ENCODE measurements at places on chromosomes 2 and 18.

DNA sequence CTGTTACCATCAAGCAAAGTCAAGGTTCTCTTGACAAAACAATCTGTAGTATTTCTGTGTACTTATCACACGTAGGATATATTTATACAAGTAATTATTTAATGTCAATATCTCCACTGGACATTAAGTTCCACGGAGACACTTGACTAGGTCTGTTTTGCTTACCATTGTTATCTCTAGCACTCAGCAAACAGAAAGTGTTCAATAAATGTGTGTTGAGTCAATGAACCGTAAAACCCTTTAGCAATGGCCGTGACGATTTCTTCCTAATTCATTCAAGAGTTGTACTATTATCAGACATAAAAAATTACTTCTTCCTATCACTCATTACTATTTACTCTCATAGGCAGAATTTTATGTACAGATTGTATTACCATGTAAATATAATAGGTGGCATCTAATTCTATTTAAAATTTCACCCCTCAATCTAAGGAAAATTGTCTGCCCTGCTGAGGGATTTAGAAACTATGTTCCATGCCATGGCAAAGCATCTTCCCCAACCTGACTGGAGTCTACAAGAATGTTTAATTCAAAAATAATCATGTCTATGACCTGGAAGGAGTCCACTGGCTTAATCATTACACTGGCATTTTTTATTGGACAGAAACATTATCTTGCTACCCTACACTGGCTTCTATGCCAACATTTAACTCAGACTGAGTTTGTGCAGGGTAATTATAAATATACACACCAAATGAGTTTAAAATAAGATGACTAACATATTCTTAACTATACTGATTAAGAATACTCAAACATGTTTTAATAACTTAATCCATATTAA, 301.9 kb downstream of the ZEB2 start:
- DNase-seq: no peak

DNA sequence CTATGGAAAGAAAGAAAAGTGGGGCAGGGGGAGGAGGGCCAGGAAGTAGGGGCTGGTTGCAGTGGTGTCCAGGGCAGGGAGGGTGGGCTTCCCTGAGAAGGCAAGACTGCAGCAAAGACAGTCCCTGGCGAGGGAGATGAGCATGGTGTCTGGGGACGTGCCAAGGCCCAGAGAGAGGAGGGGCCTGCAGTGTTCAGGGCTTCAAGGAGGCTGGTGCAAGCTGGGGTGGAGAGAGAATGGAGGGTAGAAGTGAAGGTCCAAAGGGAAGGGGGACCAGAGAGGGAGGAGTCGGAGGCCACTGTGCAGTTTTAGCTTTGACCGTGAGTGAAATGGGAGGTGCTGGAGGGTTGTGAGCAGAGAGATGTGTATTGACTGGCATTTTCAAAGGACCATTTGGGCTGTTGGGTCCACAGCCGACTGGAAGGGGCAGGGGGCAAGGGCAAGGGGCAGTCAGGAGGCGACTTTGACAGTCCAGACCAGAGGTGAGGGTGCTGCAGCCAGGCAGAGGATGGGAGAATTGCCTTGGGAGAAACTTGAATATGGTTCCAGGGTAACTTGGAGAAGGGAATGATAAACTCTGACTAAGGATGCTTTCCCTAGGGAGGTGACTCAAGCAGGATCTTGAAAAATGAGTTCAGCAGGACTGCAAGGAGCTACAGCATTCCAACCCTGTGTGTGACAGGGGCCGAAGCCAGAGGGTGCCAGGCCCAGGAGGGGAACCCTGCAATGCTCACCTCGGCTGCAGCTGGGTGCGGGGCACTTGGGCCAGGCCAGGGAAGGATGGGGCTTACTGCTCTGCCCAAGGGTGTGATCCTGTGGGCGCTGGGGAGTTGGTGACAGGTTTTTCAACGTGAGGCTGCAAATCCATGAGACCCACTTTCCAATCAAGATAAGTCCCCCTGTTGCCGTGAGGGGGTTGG, 177.1 kb upstream of the HAAO start:
- no peak for DNase-seq

- peak; percentile 44 for DNase-seq
Measured at GRCh38 chr2:10042301-10043161, 819 bp upstream of the KLF11 start.

DNA sequence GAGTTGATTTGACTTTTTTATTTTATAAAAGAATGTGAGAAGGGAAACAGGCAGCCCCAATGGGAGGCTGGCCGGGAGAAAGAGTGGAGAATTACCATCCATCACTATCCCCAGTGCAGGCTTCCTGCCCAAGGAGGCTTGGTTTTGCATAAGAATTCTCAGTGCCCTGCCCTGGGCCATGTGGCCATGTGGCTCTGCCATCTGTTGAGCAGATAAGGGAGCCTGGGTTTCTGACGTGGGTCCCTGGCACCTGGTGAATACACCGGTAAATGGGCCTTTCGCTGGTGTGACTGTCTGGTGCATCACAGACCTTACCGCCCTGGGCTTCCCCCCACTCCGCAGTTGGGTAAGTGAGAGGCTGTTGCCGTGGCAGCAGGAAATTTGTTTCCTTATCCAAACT, 54.5 kb upstream of the TMEM163 start:
- DNase-seq: no peak

DNA sequence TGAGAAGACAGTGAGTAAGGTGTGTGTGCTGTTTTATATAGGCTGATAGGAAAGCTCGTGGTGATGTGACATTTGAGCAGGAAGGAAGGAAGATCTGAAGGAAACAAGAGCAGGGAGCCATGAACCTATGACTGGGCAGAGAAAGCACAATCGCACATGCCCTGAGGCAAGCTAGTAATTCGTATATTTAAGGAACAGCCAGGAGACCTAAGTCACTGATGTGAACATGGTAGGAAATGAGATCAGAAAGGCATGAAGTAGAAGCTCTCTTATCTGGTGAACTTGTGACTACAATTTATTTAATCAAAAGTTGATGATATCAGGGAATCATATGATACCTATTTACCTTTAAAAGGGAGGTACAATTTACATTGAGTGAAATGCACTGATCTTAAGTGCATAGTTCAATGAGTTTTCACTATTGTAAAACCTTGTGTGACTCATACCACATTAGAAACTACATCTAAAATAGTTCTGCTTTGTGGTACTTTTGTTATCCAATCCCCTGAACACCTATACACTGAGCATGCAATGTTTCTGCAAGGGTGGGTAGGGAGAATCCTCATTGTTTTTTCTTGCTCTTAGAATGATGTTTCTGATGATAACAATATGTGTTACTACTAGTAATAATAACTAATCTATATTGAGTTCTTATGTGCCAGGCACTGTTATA, 67.5 kb downstream of the GALNT13 start:
- no peak for DNase-seq

- no peak for DNase-seq
Measured at GRCh38 chr2:169095621-169096105, 26.3 kb downstream of the DHRS9 start.

Data from stimulated activated CD4-positive, alpha-beta T cell treated with anti-CD3 and anti-CD28 coated beads, Interleukin-2, amount 100 ng/mL, for 24 hours (primary cell).